ENCODE measurements at places on chromosomes 7 and 10.

DNA sequence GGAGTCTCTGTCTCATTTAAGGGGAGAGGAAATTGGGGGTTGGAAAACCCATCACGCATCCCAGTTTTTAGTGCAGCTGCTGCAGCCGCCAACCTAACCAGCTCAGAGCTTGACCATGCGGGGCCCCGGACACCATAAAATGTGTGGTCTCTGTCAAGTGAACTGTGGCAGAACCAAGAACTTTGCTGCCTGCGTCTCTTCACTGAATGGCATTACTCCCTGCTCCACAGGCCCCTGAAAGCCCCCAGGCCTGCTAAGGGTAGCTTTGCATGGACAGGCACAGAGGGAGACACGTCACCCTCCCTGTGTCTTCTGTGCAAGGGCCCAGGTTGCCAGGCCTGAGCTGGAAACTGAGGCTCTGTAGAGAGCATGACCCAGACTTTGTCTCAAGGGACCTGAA, 144.6 kb upstream of the GPR26 start:
- ATAC-seq = no peak

GRCh38 chr10:16976803-16977202, 152.8 kb downstream of the CUBN start:
- no peak for ATAC-seq

GRCh38 chr10:43961523-43962345, 313.1 kb upstream of the ZNF32 start:
- no peak for ATAC-seq

DNA sequence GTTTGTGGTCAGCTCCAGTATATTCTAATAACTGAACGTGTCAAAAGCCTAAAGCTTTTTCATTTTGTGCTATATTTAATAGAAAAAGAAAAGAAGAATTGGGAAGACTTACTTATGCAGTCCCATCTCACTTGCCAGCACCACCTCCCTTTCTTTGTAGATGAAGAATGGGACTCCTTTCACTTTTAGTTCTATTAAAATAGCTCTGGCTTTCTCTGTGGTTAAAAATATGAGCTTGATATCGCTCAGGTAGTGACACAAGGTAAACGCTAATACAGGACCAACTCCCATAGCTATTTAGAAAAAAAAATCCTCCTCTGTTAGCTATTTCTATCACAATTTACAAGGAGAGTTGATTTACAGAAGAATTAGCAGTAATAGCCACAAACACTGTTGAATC, 176.8 kb downstream of the PDE1C start:
- no peak for ATAC-seq

GRCh38 chr10:35641676-35642034, 441 bp downstream of the FZD8 start:
- ATAC-seq = peak; percentile 8

DNA sequence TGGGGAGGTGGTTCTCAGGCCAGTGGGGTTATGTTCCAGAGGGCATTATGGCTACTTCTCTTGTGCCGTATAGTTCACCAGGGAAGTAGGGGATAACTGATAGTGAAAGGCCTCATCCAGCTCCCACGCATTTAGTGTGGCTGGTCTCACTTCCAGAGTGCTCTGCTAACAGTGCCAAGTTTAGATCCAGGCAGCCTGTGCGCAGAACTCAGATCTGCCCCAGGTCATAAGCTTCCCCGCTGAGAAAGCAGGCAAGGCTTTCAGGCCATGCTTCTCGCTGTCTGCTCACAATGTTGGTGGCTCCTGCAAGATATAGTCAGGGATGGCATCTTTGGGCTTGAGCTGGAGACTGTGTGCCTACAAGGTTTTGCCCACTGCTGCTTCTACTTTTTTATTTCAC, 11.3 kb downstream of the AGK start:
- ATAC-seq = no peak

GRCh38 chr10:30048768-30049517, 10.4 kb downstream of the JCAD start:
- no peak for ATAC-seq

DNA sequence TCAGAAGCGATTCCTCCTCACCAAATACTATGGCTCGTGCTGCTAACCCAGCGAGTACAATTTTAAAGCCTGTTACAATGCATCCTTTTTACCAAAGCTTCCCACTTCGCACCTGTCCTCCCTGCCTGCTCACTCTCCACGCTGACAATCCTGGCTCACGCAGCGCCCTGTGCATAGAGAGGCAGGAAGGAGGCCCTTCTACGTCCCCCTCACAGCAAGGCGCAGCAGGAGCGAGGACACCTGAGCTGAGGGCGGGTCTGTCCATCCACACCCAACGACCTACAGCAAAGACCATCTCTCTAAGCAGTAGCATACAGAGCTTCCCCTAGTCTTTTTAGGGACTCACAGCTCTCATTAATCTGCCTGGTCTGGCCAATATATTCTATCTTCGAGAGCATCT, 46.0 kb downstream of the MKI67 start:
- ATAC-seq = no peak
